ENCODE measurements at places on chromosomes 4 and X. TPM values are rescaled to one million over a fixed set of nuclear protein-coding genes. Genes with fewer than 3 reads are reported as not detected.

DNA sequence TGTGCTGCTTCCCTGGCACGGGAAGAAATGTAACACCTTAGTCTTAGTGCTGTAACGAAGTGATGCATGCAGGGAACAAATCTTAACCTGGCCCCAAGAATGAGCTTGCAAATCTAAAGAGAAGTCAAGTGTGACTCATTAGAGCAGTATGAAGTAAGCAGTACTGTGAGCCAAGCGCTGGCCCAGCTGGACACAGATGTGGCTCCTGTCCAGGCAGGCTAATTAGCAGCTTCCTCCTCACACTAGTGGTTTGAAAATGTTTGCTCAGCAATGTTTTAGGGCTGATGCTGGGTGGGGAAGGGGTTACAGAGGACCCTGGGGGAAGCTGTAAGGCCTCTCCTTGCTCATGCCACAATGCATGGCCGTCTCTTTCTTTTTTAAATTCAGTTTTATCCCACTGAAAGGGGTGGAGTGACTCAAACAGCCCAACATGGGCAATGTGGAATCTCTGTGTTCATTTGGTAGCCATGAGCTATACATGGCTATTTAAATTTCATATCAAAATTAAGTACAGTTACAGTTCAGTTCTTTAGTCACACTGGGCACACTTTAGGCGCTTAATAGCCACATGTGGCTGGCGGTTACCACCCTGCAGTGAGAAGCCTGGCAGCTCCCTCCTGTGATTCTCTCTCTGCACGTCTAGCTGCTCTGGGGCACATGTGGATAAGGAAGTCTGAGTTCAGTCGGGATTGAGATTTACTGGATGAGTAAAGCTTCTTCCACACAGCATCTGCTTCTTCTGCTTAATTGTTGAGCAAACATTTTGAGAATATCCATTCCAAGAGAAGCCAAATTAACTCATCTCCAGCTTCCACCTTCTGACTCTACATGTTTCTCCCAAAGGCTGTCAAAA, 48.8 kb downstream of the MAP7D2 start:
- no peak for ATAC-seq

GRCh38 chrX:68018248-68019203, 414.8 kb downstream of the OPHN1 start:
- ATAC-seq, result no peak

GRCh38 chrX:68511255-68511654, 12.4 kb downstream of the YIPF6 start:
- no peak for ATAC-seq

DNA sequence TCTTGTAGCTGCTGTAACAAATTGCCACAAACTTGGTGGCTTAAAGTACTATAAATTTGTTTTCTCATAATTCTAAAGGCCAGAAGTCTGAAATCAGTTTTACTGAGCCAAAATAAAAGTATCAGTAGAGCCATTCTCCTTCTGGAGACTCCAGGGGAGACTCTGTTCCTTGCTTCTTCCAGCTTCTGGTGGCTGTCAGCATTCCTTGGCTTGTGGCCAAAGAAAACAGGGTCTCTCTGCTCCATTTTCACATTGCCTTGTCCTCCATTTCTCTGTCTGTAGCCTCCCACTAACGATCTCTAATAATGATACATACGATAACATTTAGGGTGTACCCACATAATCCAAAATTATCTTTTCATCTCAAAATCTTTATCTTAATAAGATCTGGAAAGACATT, 200.4 kb downstream of the MAB21L2 start:
- ATAC-seq, result no peak

GABRG1 gene
- not detected for total RNA-seq

Data from activated T-helper 17 cell treated with anti-CD3 and anti-CD28 coated beads, Interleukin-2, amount 50 U/mL, for 72 hours (primary cell).